ENCODE measurements at places on chromosomes 12 and 14.

DNA sequence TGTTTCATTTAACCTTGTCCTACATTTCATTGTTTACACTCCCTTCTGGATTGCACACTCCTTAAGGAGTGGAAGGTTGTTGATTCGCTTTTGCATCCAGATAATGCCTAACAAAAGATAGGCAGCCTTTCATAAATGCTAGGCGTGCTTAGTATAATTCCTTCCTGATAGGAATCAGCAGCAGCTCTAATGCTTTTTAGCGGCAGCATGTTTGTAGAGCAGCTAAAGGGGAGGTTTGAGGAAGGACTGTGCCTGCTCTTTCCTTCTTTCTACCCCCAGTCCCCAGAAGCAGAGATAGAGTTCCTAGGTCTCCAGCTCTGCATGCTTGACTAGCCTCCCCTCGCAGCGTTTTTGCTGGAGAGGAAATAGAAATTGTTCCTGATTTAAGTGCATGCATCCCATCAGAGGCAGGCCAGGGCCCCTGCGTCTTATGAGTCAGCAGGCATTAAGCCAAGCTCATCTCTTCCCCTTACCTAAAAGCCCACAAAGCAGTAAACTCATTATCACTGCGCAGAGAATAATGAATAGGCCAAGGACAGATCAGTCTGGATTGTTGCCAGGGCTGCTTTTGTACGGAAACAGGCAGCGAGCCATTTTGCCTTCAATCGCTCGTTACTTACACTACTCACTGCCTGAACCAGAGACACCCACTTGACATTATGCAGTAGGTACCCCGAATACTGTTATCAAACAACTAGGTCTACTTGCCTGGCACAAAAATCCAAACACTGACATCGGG is 14.0 kb upstream of the TBPL2 start:
- DNase-seq = no peak

- no peak for DNase-seq
Measured at GRCh38 chr12:92145481-92145730, 240 bp downstream of the BTG1 start.

DNA sequence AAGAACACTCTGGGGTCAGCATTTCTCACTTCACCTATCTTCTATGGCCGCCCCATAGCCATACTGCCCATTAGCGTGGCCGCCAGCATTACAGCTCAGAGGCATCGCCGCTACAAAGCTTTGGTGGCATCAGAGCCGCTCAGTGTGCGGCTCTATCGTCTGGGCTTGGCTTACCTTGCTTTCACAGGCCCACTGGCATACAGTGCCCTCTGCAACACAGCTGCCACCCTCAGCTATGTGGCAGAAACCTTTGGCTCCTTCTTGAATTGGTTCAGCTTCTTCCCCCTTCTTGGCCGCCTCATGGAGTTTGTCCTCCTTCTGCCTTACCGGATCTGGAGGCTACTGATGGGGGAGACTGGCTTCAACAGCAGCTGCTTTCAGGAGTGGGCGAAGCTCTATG is 2.6 kb downstream of the DNAJC22 start:
- DNase-seq = no peak

- no peak for DNase-seq
Measured at GRCh38 chr12:31021181-31021580, 52.5 kb upstream of the DDX11 start.

DNA sequence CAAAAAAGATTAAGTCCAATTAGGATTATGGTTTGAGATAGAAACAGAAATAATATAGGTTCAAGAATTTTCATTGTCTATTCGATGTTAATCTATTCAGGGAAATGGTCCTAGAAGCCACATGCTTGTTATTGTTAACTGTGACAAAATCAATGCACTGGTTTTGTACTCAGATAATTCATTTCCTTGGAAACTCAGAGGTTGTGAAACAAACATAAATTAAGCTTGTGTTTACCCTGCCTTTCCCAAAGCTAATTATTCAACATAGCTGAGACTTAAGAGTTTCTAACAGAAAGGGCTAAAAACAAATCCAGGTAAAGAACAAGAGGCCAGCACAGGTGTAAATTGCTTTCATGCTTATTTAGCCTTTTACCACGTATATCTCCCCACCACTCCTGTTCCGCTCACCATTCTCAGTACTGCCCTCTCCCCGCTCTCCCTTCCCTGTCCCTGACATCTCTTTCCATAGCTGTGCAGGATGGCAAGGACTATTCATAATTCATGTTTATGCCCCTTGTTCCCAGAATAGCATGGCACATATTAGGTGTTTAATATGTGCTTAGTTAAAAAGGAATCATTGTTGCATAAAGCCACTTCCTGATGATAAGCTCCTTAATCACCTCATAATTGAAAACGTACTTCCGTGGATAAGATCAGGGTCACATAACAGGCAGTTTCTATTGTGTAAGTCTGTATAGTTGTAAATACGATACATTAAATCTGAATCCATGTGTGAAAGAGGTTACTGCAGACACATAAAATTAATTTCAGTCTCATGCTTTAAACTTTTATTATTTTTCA is 131.8 kb upstream of the USP15 start:
- no peak for DNase-seq

GRCh38 chr12:56333197-56333678 is 562 bp downstream of the PAN2 start:
- no peak for DNase-seq

- DNase-seq = no peak
Measured at GRCh38 chr14:50577982-50578381, 18.0 kb downstream of the ATL1 start.

GRCh38 chr12:904010-904414 is 45.5 kb downstream of the RAD52 start:
- no peak for DNase-seq

DNA sequence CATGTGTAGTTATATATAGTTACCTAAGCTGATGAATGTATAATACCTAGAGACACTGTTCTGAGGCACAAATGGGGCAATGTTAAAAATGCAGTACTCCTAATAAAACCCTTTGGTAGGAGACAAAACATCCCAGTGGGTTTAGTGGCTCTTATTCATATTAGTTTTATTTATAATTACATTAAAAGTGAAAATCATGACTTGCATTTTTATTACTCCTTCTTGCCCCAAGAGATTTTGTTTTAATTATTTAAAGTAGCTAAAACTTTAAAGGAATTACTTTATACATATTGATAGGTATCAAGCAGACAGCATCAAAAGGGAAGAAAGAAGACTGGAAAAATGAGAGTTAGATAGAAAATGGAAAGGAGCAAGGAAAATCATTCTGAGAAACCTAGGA is 688.6 kb downstream of the GALC start:
- DNase-seq = no peak

DNA sequence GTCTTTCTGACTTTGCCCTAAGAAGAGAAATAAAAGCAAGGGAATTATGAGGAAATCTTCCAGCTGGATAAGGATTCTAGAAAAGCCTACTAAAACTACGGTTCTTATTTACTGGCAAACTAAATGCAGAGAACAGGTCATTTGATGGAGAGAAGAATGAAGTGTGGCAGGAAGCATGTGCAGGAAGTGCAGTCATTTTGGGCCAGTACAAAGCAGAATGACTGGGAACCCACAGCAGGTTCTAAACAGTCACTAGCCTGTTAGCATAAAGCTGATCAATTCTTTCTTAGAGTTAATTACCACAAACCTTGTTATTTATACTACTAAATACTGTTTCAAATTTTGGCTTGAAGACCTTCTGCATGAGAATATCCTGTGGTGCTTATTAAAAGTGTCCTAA is 36.7 kb downstream of the CFAP54 start:
- DNase-seq = no peak

DNA sequence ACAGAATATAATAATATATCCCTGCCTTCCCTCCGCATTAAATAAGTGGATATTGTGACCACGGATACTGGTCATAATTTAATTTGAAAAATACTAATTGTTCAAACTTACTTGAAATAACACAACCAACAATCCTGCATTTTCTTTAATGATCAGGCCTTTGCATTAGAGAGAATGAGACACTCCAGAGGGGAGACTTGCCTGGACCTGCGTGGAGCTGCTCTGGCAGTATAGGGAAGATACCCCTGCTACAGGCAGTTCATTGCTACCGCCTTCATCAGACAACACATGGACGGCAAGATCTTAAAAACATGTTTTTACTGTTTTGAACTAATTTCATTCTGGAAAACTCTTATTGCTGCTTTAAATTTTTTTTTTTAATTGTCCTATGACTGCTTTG is 211.0 kb upstream of the FAR2 start:
- DNase-seq = no peak

DNA sequence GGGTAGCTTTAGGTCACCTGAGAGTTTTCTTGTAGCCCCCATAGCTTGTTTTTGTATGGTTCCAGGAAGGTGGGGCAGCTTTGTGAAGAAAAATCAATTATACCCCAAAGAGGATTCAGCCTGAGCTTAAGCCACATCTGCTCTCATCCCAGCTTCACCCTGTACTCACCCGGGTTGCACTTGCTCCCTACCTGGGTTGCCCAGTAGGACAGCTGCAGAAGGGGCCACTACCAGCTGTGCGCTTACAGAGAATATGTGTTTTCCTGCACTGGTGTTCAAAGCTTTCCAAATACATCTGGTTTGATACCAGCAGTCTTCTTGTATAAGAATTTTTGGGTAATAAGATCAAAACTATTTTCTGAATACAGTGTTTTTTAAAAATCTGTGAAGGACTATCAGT is 3.0 kb upstream of the SLC38A1 start:
- no peak for DNase-seq

GRCh38 chr12:48034835-48035805 is 30.8 kb upstream of the COL2A1 start:
- no peak for DNase-seq

- DNase-seq = no peak
Measured at GRCh38 chr12:112294793-112295192, 87.4 kb downstream of the HECTD4 start.
